ENCODE measurements at places on chromosomes 5 and 9.

DNA sequence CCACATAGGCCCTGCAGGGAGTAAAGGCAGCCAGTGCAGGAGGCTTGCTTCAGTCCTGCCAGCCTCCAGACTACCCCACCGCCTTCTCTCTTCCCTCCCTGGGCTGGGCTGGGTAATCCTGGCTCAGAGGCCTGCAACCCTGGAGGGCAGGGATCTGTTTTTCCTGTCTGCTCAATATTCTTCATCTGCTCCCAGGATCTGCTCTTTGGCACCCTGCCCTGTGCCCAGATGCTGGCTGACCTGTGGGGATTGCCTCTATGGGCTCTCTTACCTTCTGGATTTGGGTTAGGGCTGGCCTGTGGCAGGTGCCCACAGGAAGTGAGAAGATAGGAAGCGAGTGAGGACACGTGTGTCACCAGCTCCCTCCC lies 7.3 kb upstream of the ANGPTL2 start:
- DNase-seq = no peak

DNA sequence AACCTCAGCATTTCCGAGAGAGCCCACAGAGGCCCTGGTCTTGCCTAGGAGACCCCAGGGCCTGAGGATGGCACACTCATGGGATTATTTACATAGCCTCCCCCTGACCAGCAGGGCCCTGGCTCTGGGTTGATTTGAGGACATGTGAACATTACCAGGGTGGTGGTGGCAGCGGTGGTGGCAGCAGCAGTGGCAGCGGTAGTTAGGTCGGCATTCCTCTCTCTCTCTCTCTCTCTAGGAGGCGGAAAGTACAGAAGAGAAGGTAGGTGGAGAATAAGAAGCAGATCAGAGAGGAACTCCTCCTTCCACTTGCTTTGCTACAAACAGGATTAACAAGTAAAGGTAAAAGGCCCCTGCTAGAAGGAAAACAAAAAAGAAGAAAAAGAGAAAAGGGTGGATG lies 39.3 kb downstream of the B4GALT1 start:
- DNase-seq = no peak

DNA sequence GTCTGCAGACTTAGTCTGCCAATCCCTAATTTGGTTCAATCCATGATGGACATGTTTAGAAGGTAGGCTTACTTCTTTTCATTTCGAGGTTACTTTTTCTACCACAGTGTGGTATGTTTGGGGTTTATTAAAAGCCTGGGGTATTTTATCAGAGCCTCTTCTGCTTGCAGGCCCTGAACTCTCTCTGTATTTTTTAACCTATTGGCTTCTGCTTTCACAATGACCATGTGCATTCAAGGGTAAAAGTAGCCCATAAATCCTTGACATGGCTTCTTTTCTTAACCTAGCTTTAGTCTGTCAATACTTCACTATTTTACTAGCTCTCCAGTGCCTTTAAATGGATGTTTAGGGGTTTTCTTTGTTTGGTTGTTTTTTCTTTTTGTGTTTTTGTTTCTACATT lies 286.6 kb downstream of the FER start:
- DNase-seq = no peak

DNA sequence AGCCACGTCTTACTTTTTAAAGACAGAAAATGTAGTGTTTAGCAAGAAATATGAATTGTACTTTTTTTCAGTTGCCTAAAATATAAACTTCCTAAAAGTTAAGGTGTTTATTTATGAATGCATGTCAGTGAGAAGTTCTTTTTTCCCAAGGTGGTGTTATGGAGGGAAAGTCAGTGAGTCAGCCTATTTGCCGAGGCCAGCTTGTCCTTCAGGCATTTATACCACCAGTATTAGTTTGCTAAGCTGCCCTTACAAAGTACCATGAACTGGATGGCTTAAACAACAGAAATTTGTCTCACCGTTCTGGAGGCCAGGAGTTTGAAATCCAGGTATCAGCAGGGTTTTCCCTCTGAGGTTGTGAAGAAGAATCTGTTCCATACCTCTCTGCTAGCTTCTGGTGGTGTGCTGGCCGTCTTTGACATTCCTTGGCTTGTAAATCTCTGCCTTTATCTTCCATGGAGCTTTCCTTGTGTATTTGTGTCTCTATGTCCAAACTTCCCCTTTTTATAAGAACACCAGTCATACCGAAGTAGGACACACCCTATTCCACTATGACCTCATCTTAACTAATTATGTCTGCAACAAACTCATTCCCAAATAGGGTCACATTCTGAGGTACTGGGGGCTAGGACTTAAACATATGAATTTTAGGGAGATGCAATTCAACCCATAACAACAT lies 38.4 kb downstream of the PRKACG start:
- DNase-seq = no peak

GRCh38 chr5:2030131-2030530 lies 147.4 kb upstream of the IRX4 start:
- no peak for DNase-seq

DNA sequence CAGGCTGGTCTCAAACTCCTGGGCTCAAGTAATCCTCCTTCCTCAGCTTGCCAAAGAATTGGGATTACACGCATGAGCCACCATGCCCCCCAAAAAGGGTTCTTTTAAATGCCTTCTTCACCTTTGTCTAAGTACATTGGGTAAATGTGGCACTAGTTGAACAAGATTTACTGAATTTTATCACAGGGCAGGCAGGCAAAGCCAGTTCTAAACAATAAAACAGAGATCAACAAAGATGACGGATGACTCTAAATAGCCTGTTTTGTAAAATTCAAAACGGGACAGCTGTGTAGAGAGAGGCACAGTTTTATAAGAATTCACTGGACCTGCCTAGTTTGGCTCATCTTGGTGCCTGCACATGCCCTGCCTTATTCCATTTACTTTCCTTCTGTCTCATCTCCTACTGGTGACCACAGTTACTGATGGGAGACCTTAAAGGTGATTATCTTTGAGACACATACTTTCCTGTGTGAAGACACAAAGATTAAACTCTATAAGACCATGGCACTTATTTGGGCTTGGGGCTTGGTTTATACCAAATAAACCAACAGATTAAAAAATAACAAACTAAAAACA lies 149.6 kb upstream of the DMRT1 start:
- no peak for DNase-seq

DNA sequence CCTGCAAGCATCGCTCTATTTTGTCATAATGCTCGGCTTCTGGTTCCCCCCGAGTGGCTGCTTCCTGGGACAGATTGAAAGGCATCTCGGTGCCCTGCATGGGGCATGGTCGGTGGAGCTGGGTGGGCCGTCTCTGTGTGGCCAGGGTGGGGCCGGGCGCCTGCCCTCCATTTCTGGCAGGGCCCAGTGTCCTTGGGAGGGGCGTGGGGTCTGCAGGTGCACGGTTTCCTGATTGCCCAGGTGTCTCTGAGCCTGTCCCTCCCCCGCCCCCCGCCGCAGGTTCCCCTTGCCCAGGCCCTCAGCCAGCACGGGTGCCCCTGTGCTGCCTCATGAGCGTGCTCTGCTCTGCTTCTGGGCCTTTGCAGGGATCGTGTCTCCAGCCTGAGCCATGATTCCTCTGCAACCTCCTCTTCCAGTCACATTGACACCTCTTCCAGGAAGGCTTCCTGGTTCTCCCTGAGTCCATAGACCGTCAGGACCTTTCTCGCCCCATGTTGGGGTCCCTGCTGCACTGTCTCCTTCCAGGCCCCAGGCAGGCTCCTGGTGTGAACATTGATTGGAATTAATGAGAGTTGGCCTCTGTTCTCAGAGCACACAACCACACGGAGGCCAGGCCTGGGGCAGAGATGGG lies 90.2 kb downstream of the RXRA start:
- DNase-seq = no peak

GRCh38 chr9:33765411-33765810 lies 29.9 kb upstream of the PRSS3 start:
- DNase-seq = no peak

DNA sequence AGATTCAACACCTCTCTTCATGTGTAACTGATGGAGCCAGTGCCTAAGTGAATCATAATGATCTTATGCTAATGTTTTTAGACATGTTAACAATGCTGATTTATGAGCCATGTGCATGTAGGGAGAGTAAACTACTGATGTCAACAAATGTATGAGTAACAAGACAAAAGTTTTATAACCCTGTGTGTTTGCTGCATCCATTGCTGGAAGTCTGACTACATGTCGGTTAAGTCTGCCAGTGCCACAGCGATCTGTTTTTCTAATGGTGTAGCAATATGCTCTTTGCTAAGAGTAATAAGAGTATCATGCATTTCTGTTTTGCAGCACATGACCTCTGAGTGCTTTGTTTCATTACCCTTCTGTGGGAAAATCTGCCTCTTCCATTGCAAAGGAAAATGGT lies 26.4 kb upstream of the TMOD1 start:
- peak; percentile 23 for DNase-seq

DNA sequence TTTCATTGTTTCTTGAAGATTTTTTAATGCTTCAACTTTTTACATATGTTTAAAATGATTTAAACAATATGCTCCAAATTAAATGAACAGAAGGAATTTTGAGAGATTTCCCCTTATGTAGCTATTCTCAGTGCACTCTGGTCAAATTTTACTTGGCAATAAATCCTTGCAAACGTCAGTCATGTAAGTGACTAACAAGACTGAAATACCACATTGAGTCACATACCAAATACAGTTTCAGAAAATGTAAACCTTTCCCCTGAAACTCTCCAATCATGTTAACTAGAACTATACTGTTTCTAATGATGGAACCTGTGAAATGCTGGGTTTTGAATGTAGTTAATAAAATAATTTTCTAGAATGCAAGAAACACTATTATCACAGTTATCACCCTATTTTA lies 29.6 kb downstream of the SAR1B start:
- no peak for DNase-seq

GRCh38 chr9:16136961-16137360 lies 584.1 kb downstream of the CCDC171 start:
- no peak for DNase-seq

DNA sequence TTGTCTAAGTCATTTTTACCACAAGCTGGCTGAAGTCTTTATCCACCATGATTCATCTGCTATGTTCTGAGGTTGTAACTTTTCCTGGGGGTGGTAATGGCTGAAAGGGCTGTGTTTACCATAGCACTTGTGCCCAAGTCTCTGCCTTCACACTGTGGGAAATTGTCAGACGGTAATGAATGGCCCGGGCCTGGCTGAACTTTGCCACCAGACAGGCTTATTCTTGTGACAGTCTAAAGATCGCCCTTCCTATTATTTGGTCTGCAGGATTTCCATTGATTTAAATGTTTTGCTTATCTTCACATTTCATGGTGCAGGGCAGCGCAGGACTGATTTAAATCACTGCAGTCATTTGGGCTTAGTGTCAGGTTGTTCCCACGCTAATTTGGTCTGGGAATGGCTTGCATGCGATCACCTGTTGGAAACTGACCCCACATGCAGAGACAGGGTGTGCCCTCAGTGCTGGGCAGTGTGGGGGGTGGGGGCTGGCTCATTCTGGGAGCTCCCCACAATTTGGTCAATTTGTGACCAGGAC lies 109.3 kb upstream of the ICE1 start:
- no peak for DNase-seq

DNA sequence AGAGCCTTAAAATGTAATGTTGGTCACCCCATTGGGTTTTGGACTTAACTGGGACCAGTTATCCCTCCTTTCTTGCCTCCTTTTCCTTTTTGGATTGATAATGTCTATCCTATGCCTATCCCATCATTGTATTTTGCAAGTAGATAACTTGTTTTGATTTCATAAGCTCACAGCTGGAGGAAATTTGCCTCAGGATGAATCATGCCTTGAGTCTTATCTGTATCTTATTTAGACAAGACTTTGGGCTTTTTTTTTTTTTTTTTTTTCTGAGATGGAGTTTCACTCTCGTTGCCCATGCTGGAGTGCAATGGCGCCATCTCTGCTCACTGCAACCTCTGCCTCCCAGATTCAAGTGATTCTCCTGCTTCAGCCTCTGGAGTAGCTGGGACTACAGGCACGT lies 443.3 kb downstream of the DNAH5 start:
- no peak for DNase-seq

DNA sequence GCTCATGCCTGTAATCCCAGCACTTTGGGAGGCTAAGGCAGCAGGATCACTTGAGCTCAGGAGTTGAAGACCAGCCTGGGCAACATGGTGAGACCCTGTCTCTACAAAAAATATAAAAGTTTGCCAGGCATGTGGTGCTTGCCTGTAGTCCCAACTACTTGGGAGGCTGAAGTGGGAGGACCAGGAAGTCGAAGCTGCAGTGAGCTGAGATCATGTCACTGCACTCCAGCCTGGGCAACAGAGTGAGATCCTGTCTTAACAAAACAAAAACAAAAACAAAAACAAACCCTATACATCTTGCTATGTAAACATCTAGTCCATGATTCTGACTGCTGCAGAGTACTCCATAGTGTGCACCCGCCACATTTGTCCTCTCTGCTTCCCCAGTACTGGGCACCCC lies 19.8 kb upstream of the PPP2CA start:
- no peak for DNase-seq

DNA sequence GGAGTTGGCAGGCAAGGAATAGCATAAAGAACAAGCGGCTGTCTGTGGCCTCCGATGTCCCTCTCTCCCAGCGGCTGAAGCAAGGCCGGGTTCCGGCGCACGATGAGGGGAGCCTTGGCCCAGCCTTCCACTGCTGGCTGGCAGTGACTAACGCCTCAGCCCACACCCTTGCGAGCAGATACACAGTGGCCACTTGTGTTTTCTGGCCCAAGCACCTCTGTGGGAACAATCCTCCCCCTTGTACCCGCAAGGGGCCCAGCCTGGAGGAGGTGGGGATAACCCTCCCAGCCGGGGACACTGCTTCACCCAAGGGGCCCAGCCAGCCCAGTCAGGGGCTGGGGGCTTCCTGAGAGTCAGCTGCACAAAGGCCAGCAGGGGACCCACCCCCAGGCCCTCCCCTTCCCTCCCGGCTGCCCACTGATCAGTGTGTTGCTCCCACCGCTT lies 23.2 kb downstream of the STK10 start:
- DNase-seq = no peak

DNA sequence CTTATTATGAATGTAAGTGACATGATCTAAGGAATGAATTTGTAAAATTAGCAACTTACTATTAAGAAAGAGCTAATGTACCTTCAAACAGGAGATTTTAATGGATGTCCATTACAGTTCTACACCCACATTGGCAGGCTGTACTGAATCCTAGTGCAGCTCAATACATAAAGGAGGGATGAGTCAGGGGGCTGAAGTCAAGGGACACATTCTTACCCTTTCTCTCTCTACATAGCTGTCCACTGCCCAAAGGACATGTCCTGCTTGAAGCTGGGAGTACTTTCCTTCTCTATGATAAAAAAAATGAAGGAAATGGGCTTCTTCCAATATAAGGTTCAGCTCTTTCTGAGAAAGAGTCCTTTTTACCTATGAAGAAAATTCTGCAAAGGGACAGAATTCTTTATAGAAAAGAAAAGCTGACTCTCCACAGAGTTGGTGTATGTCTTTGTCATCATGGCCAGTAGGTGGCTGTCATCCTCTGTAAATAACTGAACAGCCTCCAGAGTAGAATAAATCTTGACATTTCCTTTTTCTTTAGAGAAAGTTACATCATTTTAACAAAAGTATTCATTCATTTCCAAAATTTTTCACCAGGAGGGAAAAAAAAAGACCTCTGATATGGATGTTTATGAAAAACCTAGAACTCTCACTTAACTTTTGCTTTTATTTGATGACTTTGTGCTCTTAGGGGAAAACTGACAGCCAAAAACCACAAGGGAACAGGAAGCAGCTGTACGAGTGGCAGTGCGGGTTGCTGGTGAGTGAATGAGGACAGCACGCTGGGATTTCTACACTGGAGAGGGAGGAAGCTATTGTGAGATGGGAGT lies 13.1 kb upstream of the IFNA14 start:
- no peak for DNase-seq
